ENCODE measurements at places on chromosomes 2 and 18.
A peak's percentile ranks its signal among the peaks of the same experiment; 100 is the strongest.

GRCh38 chr2:165196411-165196810, 7.4 kb downstream of the SCN3A start:
- no peak for DNase-seq

- DNase-seq: no peak
Measured at GRCh38 chr18:41624460-41624859, 330.6 kb upstream of the PIK3C3 start.

- no peak for DNase-seq
Measured at GRCh38 chr2:129301431-129301913, 678.0 kb upstream of the RAB6C start.

- no peak for DNase-seq
Measured at GRCh38 chr2:39693245-39693644, 27.5 kb downstream of the TMEM178A start.

- DNase-seq: no peak
Measured at GRCh38 chr18:50182511-50182910, 12.4 kb downstream of the MYO5B start.

GRCh38 chr2:40404517-40404916, 47.4 kb downstream of the SLC8A1 start:
- no peak for DNase-seq

DNA sequence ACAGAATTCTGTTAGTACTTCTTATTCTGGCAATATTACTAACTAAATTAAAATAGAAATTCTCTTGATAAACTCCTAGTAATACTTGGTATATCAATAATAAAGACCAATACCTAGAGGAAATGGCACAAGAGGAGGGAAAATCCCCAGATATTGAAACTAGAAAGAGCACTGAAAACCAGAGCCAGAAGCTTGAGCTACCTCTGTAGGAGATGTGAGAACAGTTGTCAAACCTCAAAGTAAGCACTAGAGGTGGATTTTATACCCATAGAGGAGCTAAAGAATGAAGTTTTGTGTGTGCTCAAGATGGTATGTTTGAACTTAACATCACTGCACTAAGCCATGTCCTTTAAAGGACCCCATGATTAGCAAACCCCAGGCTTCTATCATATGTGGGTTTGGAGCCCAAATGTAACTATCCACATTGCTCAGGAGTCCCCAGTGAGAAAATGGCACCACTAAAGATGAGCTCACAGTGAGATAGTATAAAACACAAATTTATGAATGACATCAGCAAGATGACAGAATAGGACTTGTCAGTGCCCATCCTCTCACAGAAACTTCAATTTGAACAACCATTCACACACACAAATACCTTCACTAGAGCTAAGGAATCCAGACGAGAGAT, 122.1 kb downstream of the PKP4 start:
- no peak for DNase-seq

- no peak for DNase-seq
Measured at GRCh38 chr2:165645930-165646831, 147.9 kb downstream of the GALNT3 start.

DNA sequence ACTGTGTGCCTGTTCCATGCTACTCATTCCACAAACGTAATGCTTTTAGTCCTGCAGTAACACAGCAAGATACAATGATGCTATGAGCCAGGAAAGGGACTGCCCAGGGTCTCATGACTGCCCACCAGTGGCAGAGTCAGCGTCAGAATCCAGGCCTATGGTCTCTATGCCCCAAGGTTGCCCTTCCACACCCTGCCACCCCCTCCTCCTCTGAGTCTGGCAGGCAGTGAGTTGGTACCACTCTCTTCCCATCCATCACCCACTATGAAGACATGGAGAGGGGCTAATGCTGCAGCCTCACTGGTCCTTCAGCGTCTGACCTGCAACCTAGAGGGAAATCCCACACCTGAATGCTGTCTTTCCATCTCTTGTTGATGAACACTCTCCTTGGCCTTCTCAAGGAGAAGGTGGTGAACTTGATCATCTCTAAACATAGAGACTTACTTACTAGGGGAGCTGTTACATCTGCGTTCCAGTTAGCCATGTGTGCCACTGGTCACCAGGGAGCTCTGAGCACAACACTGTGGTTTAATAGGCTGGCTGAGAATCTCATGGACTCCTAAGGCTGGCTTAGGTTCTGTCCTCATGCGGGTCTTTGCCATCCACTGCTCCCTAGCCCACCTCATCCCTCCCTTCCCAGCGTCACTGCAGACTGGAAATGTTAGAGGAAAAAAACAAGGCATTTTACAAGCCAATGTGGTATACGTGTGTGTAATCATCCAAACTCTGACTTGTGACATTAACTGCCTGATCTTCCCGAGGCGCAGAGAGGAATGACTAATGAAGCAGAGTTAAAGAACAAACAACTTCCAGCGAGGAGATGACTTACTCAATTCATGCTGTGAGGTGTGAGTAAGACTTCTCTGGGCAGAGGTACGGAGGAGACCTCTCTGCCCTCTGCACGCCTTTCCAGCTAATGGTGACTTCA, 28.8 kb downstream of the STEAP3 start:
- peak; percentile 92 for DNase-seq

DNA sequence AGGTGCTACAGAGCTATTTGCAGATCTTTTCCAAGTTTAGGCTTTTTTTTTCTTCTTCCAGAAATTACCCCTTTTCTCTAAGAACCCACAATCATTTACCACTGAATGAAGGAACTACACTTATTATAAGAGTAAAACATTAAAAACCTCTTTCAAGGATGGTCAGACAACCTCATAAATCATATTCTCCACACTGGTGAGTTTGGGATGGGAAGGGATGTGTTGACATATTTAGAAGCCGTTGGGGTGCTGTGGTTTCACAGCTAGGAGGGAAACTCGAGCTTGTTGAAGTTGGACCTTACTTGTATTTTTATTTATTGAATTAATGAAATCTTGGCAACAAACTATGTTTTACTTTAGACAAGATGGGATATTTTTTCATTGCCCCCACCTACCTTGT, 289.4 kb upstream of the MEIS1 start:
- no peak for DNase-seq

- no peak for DNase-seq
Measured at GRCh38 chr2:61928826-61929461, 23.5 kb downstream of the COMMD1 start.

DNA sequence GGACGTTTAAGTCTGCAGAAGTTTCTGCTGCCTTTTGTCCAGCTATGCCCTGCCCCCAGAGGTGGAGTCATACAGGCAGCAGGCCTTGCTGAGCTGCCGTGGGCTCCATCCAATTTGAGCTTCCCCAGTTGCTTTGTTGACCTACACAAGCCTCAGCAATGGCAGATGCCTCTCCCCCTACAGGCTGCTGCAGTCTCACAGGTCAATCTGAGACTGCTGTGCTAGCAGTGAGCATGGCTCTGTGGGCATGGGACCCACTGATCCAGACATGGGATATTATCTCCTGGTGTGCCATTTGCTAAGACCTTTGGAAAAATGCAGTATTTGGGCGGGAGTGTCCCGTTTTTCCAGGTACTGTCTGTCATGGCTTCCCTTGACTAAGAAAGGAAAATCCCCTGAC, 726.0 kb downstream of the ERBB4 start:
- no peak for DNase-seq

GRCh38 chr18:62715436-62715758, at the start of gene PHLPP1:
PHLPP1 (plus strand) TSS chr18:62715541; CDS start chr18:62715684, 143 bp downstream.
- no peak for DNase-seq

All from Daoy (cell line).